ENCODE measurements at places on chromosomes 13 and 19. TPM values are rescaled to one million over a fixed set of nuclear protein-coding genes. Genes with fewer than 3 reads are reported as not detected.

DNA sequence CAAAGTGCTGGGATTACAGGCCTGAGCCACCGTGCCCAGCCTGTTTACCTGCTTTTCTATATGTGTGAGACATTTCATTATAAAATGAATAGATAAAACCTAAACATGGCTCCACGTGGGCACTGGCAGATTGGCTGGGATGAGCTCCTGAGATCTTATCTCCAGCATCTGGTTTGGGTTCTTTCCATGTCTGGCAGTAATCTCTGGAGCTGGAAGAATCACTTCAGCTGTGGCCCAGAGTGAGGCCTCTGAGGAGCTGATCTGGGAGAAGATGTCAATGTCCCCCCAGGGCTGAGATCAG, 5.5 kb upstream of the SULT2A1 start:
- no peak for DNase-seq

DNA sequence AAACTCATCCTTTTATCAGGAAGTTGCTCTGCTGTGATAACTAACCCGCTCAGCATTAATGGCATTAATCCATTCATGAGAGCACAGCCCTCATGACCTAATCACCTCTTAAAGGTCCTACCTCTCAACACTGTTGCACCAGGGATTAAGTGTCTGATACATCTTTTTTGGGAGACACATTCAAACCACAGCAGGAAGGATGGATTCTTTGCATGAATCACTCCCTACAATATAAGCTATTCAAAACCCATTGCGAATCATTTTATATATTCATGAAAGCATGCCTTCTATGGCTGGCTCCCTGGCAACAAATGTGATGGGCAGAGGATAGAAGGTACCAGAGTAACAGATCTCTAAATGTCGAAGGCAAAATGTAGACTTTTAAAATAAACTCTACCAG, 27.6 kb downstream of the ARL11 start:
- no peaks in the 10 kb centered on the region for H3K36me3 ChIP-seq
- no peaks in the 10 kb centered on the region for H3K27me3 ChIP-seq
- H3K4me3 ChIP-seq, result no peak overlapping the region
- no peak for DNase-seq
- H3K4me1 ChIP-seq, result no peaks in the 10 kb centered on the region

GRCh38 chr13:84563611-84564010, 681.3 kb upstream of the SLITRK1 start:
- no peak overlapping the region for H3K4me3 ChIP-seq
- no peaks in the 10 kb centered on the region for H3K4me1 ChIP-seq
- H3K27ac ChIP-seq, result no peak overlapping the region
- no peaks in the 10 kb centered on the region for H3K36me3 ChIP-seq
- DNase-seq, result no peak

- no peaks in the 10 kb centered on the region for H3K4me1 ChIP-seq
- no peak for DNase-seq
- no peak overlapping the region for H3K4me3 ChIP-seq
- H3K27me3 ChIP-seq, result no peaks in the 10 kb centered on the region
Measured at GRCh38 chr13:109389456-109389855, 396.9 kb downstream of the IRS2 start.

DNA sequence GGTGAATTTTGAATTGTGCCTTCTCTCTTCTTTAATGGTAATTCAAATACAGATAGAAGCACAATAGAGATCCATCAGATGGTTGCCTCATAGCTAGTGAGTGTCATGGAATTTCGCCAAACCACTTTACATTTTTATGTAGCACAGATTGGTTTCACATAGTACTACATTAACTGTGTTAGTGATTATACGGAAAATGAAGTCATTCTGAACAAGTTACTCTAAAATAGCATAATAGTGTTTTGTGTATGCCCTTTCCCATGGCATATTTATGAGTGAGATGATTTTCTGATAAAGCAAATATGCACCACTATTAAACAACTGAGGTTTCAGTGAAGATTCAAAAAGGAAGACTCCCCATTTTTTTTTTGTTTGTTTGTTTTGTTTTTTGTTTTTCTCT, 1623.5 kb downstream of the PCDH9 start:
- no peaks in the 10 kb centered on the region for H3K36me3 ChIP-seq
- no peak overlapping the region for H3K4me3 ChIP-seq
- H3K27ac ChIP-seq, result no peak overlapping the region
- no peaks in the 10 kb centered on the region for H3K4me1 ChIP-seq
- H3K27me3 ChIP-seq, result no peaks in the 10 kb centered on the region

DNA sequence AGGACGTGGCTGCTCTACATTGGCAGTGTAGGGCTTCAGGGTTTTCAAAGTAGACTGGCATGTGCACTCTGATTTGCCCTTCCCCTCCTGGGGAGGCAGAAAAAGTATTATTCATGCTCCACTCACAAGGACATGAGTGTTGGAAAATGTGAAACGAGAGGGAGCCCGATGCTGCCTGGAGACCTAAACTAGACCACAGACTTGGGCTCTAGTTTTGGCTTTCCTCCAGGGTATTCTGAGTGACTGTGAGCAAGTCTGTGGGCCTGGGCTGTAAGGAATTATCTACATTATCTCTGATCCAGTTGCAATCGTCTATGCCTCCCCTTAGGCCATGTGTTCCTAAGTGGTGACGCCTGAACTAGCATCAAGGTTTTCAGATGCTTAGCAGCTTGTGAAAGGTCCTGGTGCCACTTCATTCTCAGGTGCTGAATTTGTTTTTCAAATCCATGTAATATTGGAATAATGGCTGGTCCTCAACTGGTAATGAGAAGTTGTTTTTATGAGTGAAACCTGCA, 55.0 kb downstream of the MRPL57 start:
- no peak for DNase-seq
- H3K27ac ChIP-seq, result no peak overlapping the region
- no peaks in the 10 kb centered on the region for H3K36me3 ChIP-seq

- no peaks in the 10 kb centered on the region for H3K27me3 ChIP-seq
- H3K4me3 ChIP-seq, result no peak overlapping the region
- no peak overlapping the region for H3K27ac ChIP-seq
- peaks cover 3% of the 10 kb centered on the region for H3K36me3 ChIP-seq
- no peak for DNase-seq
Measured at GRCh38 chr13:113982296-113982661, 8.4 kb upstream of the C13orf46 start.

GRCh38 chr13:74695021-74695800, 561.0 kb upstream of the KLF12 start:
- no peak overlapping the region for H3K4me3 ChIP-seq
- no peak for DNase-seq
- H3K36me3 ChIP-seq, result no peaks in the 10 kb centered on the region
- no peaks in the 10 kb centered on the region for H3K27me3 ChIP-seq
- H3K4me1 ChIP-seq, result peaks cover 3% of the 10 kb centered on the region
- H3K27ac ChIP-seq, result no peak overlapping the region

DNA sequence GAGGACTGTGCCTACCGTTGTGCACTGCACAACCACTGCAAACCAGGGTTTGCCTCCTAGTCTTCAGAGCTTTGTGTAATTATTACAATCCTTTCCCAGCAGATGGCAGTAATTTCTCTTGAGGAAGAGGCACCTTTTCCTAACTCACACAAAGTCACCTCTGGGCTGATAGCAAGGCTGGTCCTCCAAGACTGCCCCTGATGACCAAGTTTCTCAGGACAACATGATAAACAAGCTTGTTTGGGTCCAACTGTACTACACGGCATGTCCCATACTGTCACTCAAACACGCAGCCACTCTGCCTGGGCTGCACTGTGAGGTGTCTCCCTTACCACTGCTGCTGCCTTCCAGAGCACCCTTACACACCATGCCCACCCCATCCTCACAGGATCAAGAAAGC, 39.3 kb downstream of the RFXAP start:
- H3K27me3 ChIP-seq, result no peaks in the 10 kb centered on the region
- H3K36me3 ChIP-seq, result peaks cover 1% of the 10 kb centered on the region
- no peak for DNase-seq
- H3K27ac ChIP-seq, result no peak overlapping the region
- no peak overlapping the region for H3K4me3 ChIP-seq
- H3K4me1 ChIP-seq, result no peaks in the 10 kb centered on the region

DNA sequence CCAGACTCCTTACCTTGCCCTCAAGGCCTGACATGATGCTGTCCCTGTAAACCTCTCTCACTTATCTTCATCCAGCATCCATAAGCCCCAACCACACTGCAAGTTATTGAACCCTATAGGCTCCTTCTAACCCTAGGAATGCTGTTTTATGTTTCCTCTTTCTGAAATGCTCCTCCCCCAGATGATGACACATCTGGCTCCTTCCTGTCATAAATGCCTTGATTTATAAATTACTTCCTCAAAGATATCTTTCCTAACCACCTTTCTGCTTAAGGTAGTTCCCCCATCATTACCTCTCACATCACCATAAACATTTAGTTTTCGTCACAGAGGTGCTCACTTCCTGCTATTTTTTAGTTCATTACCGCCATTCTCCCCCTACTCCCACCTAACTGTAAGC, 12.3 kb downstream of the RUBCNL start:
- no peak overlapping the region for H3K4me3 ChIP-seq
- H3K27me3 ChIP-seq, result no peaks in the 10 kb centered on the region
- DNase-seq, result no peak
- H3K36me3 ChIP-seq, result no peaks in the 10 kb centered on the region

GRCh38 chr13:107370015-107370785, 802.3 kb upstream of the ARGLU1 start:
- no peaks in the 10 kb centered on the region for H3K4me1 ChIP-seq
- H3K27ac ChIP-seq, result no peak overlapping the region
- H3K4me3 ChIP-seq, result no peak overlapping the region
- DNase-seq, result peak; percentile 46

DNA sequence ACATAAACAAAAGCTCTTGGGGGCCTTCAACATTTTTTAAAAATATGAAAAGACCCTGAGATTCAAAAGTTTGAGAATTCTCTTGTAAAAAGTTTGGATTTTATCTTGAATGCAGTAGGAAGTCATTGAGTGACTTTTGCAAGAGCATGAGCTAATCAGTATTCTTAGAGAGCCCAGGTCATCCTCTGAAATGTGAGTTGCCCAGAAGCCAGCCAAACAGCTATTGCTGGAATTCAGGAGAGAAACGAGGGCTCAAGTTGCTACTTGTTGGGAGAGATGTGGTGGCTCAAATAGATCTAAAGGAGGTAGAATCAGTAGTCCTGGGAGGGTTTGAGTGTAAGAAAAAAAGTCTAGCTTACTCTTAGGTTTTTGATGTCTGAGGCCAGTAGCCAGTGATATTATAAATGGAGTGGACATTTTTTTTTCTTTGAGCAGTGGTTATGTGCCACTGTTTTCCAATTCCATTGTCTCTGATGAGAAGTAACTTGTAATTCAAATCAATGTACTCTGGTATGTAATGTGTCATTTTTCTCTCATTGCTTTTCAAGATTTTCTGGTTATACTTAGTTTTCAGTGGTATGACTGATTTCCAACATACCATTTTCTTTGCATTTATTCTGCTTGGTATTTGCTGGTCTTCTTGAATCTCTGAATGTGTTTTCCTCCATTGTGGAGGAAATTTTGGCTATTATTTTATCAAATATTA, 30.7 kb downstream of the LMO7 start:
- H3K36me3 ChIP-seq, result no peaks in the 10 kb centered on the region
- H3K4me3 ChIP-seq, result no peak overlapping the region
- no peak overlapping the region for H3K27ac ChIP-seq
- no peaks in the 10 kb centered on the region for H3K27me3 ChIP-seq
- no peaks in the 10 kb centered on the region for H3K4me1 ChIP-seq

DNA sequence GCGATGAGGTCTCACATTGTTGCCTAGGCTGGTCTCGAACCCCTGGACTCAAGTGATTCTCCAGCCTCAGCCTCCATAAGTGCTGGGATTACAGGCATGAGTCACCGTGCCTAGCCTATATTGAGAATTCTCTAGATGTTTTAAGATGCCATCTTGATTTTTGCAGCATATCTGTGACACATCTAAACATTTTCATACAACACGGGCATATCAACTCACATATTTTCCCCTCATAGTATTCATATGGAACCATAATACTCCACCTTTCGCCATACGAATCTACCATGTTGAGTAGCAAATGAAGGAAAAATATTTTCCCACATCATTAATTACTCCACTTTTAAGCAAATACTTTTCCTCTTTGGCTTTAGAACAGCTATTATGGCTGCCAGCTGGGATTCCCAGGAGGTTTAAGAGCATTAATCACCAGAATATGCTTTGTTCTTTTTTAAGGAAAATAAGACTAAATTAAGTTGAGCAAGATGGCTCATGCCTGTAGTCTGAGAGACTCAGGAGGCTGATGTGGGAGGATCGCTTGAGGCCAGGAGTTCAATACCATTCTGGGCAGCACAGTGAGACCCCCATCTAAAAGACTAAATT, 56.9 kb upstream of the GTF2F2 start:
- no peak overlapping the region for H3K4me3 ChIP-seq
- H3K27ac ChIP-seq, result no peak overlapping the region
- no peaks in the 10 kb centered on the region for H3K27me3 ChIP-seq
- no peak for DNase-seq
- no peaks in the 10 kb centered on the region for H3K36me3 ChIP-seq

DNA sequence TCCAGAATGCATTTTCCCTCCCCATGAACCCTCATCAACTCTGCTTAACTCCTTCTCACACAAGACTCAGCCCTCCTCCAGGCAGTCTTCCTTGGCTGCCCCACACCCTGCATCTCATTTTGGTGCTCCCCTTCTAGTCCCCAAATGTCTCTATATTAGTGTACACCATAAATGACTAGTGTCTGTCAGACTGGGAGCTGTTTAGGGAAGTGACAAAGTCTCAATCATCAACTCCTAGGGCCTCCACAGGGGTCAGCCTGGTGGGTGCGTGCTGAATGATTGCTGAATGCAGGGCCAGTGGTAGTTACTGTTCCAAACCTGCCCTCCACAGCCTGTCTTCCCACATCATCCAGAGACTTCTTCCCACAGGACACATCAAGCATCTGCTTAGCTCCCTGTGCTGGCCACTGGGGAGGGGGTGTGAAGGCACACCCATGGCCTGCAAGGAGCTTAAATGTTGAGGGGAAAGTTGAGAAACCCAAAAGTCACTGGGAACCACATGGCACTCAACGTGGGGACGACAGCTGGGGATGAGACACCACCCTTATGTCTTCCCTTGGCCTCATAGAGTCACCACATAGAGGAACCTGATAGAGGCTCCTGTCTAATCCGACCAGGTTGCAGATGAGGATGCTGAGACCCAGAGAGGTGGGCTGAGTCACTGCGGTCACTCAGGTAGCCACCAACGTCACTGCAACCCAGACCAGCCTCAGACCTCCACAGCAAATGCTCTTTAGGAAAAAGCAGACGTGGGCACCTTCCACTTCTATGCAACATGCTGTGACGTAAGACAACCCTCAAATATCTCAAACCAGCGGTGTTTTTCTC, 79.3 kb upstream of the TM9SF2 start:
- no peaks in the 10 kb centered on the region for H3K4me1 ChIP-seq
- DNase-seq, result no peak
- H3K4me3 ChIP-seq, result no peak overlapping the region
- no peak overlapping the region for H3K27ac ChIP-seq

The ZNF177 gene
- total RNA-seq, result 1.8 TPM

The ZNF132 gene
- 7.8 TPM for total RNA-seq

The ZNF610 gene
- 4.9 TPM for total RNA-seq

The CEACAM16 gene
- total RNA-seq, result not detected

The FGF22 gene
- 0.19 TPM for total RNA-seq

The DMKN gene
- total RNA-seq, result 150 TPM

The CGB5 gene
- total RNA-seq, result not detected

The GRIK5 gene
- total RNA-seq, result 16.2 TPM

The TIMM13 gene
- total RNA-seq, result 69.7 TPM

The FSD1 gene
- total RNA-seq, result 0.85 TPM

The CATSPERD gene
- not detected for total RNA-seq

The SBK3 gene
- total RNA-seq, result 0.66 TPM

All from kidney (tissue), 22 donors.